Thyroid gland (tissue), 4 donors: ENCODE measurements at places on chromosomes 6 and 20. TPM values are rescaled to one million over a fixed set of nuclear protein-coding genes. Genes with fewer than 3 reads are reported as not detected.

TMEM244 gene
- total RNA-seq: not detected

SAPCD1 gene
- total RNA-seq: 3.0 TPM

PANK2 gene
- 61.2 TPM for total RNA-seq

- H3K4me1 ChIP-seq: peaks cover 24% of the 10 kb centered on the region
- peak; percentile 75 for DNase-seq
- peak overlapping the region; percentile 44 for H3K4me3 ChIP-seq
- peak overlapping the region; percentile 63 for H3K27ac ChIP-seq
Measured at GRCh38 chr20:62824476-62825332, 7.9 kb downstream of the COL9A3 start.

GRCh38 chr6:71908162-71908765 lies 21.9 kb downstream of the RIMS1 start:
- H3K4me1 ChIP-seq: no peaks in the 10 kb centered on the region
- no peaks in the 10 kb centered on the region for H3K36me3 ChIP-seq
- H3K4me3 ChIP-seq: no peak overlapping the region
- H3K27me3 ChIP-seq: no peaks in the 10 kb centered on the region
- no peak overlapping the region for H3K27ac ChIP-seq
- DNase-seq: no peak

GRCh38 chr6:31144296-31144969 lies 5.6 kb upstream of the PSORS1C2 start:
- no peaks in the 10 kb centered on the region for H3K27me3 ChIP-seq
- DNase-seq: no peak
- H3K27ac ChIP-seq: no peak overlapping the region
- H3K4me3 ChIP-seq: no peak overlapping the region

GRCh38 chr6:25582101-25582500 lies 69.9 kb upstream of the SCGN start:
- H3K4me3 ChIP-seq: no peak overlapping the region
- H3K36me3 ChIP-seq: no peaks in the 10 kb centered on the region
- H3K27ac ChIP-seq: no peak overlapping the region
